Mucosa of descending colon (tissue), 3 donors: ENCODE measurements at places on chromosomes 11 and 22.

DNA sequence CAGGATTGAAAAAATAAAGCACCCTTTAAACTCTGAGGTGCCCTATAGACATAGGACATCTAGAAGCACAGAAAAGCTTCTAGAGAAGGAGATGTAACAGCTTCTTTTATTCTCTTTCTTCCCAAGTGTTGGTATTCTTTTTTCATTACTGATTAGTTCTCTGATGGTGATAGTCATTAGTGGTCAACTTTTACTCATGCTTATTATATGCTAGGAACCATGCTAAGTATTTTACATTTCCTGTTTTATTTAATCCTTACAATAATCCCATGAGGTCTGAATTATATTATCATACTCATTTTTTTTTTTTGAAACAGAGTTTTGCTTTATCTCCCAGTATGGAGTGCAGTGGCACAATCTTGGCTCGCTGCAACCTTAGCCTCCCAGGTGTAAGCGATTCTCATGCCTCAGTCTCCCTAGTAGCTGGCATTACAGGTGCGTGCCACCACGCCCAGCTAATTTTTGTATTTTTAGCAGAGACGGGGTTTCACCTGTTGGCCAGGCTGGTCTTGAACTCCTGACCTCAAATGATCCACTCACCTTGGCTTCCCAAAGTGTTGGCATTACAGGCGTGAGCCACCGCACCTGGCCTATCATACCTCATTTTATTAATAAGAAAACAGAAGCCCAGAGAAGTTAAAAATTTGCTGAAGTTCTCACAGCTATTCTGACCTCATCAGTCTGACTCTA lies 3.0 kb downstream of the C11orf52 start:
- DNase-seq: no peak

- DNase-seq: no peak
These were observed 23.8 kb downstream of the GAS2 start for GRCh38 chr11:22690257-22690656.

DNA sequence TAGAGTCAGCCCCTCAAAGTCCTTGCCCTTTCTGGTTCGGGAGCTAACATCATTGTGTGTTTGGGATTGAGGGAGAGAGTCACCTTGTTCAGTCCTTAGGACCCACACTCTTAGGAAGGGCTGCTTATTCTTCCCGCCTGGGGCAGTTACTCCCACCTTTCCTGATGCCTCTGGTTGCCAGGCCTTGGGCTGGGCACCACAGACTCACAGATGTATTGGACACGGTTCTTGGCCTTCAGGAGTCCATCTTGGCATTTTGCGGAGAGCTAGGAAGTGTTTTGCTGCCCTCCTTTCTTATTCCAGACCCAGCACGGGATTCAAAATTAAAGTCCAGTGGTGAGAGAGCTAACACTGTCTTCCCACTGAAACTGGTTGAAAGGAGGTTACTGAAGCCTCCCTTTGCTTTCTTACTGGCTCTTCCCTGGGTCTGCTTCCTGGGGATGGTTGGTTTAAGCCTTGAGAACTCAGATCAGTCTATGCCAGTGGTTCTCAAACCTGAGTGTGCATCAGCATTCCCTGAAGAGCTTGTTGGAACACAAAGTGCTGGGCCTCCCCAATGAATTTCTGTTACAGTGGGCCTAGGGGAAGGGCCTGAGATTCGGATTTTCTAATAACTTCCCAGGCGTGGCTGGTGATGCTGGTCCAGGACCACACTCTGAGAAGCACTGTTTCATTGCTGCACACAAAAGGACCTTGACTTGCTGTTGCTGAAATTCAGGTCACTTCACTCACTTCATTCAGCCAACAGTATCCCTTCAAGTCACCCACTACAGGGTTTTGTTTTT lies 1.4 kb downstream of the OSBP2 start:
- DNase-seq: no peak

DNA sequence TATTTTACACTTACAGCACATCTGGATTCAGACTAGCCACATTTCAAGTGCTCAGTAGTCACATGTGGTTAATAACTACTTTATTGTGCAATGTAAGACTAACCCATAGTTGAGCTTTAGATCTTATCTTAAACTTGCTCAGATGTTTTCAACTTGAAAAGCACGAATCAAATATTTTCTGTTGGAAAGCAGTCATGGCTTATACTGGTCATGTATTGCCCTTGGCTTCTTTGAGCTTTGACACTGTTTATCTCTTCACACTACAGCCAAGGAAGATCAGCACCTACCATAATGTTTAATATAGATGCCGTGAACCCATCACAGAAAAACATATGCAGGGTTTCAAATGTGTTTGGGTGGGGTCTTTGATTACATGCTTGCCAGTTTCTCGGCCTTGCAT lies 4.4 kb downstream of the RBX1 start:
- no peak for DNase-seq

DNA sequence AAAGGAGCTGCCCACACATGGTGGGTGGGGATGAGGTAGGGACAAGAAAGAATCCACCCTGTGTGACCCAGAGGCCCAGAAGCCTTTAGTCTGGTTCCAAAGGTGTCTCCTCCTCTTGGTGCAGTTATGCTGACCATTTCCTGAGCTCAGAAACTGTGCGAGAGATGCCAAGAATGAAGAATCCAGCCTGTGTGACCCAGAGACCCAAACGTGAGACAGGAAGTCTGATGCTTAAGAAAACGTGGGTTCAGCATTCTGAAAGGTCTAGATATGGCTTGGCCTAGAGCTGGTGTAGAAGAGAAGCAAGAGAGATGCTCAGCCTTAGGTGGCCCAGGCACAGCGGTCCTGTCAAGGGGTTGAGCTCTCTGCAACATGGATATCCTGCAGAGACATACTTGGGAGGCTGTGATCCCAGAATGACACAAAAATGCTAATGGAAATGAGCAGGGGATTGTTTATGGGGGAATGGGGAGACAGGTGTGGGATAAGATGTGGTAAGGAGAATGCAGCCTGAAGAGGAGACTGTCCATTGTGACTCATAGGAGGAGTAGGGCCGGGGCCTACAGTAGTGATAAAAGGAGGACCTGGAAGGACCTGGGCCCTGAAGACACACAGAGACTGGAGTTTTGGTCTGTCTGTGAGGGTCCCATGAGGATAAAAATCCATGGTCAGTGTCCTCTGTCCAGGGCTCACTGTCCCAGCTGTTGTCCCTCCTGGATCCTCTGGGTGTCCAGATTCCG lies 79.0 kb downstream of the ZNF280B start:
- DNase-seq: no peak

- DNase-seq: no peak
These were observed 2.2 kb upstream of the TMPRSS13 start for GRCh38 chr11:117931331-117931950.

- no peak for DNase-seq
These were observed 100.0 kb upstream of the GRAMD1B start for GRCh38 chr11:123330071-123330470.

DNA sequence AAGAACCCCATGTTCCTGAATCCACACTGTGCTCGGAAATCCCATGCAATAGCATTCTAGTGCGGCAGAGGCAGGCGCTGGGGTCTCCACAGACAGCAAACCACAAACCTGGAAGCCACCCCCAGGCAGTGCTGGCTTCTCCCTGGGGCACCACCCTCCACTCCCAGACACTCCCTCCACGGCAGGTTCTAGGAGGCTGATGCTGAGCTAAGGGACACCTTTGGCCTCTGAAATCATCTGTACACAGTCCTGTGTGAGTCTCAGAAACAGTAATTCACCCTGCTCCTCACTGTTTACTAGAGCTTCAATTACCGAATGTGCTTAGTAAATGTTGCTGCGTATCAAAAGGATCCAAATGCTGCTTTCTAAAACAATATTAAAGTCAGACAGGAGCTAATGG lies 129.3 kb downstream of the EFCAB6 start:
- no peak for DNase-seq

GRCh38 chr11:7677796-7678201 lies 4.5 kb upstream of the CYB5R2 start:
- DNase-seq: no peak

DNA sequence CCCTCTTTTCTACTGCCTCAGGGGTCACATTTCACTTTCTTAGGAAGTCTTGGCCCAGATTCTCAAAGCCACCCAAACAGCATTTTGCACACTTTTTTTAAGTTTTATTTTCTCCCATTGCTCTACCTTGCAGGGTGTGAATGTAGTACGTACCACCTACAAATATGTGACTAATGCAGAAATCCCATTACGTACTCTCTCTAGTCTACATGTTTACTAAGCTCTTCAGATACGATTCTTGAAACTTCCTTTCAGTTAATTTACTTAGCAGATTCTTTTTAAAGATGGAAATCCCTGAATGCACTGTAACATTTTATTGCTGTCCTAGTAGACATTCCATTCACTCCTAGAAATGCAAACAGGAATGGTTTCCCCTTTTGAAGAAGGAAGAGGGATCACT lies 61.3 kb downstream of the LRRC4C start:
- DNase-seq: no peak

DNA sequence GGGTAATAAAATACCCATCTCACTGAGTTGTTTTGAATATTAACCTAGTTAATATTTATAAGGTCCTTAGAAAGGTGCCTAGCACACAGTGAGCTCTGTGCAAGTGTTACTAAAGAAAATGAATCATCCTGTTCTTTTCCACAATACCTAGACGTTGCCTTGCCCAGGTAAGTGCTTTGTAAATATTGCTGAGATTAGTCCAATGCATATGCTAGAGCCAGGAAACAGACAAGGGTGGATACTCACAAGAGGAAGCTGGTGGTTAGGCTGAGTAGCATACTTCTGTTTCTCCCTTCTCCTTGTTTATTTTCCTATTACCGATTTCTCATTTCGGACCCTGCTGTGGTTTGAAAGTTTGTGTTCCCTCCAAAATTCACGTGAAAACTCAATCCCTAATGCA lies 58.1 kb upstream of the BARX2 start:
- DNase-seq: no peak

DNA sequence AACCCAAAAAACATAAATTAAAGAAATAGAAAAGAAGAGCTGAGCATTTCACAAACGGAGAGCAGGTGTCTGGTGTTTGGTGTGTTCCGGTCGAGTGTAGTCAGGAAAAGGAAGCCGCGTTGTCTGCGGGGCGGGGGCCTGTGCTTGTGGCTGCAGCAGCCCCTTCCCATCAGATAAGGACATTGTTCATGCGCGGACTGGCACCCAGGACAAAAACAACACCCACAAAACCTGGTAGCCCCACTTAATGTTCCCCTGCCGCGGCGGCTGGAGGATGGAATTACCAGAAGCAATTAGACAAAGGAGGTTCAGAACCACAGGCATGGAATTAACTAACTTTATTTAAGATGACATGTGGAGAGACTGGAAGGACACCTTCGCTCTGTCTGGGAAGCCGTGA lies 29.9 kb downstream of the KRTAP5-5 start:
- no peak for DNase-seq

DNA sequence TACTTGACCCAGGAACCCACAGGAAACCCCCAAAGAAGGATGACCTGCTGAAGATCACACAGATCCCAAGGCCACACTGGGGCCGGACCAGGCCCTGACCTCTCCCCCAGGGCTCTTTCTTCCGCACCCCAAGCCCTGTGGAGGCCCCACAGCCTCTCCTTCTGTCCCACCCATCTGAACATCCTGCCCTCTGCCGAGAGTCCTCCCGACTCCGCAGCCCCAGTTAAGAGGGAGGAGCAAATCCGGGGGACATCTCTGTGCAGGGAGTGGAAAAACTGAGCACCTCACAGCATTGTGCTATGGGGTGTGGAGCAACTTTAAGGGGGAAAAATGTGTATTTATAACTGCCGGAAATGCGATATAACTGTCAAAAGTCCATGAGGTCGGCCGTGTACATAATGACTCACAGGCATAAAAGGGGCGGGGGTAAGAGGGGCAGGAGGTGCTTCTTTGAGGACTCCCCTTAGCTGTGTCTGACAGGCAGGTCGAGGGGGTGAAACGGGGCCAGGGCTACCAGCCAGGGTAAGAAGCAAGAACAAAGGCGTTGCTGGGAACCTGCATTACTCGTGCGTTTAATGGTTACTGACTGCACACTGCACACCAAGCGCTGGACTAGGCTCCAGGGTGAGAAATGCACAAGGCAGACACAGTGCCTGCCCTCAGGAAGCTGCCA lies 57.2 kb downstream of the WNT11 start:
- peak; percentile 82 for DNase-seq

DNA sequence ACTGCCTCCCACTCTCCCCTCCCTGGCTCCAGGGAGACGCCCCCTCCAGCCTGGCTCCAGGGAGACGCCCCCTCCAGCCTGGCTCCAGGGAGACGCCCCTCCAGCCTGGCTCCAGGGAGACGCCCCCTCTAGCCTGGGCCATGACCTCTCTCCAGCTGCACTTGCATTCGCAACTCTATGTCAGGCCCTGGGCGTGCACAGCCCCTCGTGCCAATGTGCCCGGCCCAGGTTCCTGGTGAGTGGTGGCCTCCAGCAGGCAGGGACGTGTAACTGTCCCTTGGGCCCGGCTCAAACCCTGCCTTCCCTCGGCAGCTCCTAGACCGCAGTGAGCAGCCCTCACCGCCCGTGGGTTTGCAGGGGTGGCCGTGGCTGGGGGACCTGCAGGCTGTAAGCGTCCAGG lies 6.9 kb downstream of the MUC6 start:
- DNase-seq: no peak

- DNase-seq: no peak
These were observed 251 bp upstream of the UQCC3 start for GRCh38 chr11:62671236-62671607.

DNA sequence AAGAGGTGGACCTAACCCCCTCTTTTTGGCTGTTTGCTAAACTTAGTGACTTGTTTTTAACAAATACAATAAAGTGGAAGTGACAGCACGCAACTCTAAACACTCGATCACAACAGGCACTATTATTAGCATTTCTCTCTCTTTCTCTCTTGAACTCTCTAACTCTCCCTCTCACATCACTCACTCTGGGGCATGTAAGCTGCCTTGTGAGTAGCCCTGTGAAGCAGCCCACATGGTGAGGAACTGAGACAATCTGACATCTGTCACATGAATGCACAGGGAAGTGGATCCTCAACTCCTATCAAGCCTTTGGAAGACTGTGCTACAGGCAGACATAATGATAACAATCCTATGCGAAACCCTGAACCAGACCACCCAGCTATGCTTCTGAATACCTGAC lies 609.0 kb upstream of the CNTN5 start:
- DNase-seq: no peak

- DNase-seq: no peak
These were observed 56.3 kb downstream of the LRRC74B start for GRCh38 chr22:21101877-21102638.
